ENCODE measurements at places on chromosomes 5 and 9.

- peak; percentile 24 for DNase-seq
These were observed 59.1 kb upstream of the PHF2 start for GRCh38 chr9:93517331-93517730.

DNA sequence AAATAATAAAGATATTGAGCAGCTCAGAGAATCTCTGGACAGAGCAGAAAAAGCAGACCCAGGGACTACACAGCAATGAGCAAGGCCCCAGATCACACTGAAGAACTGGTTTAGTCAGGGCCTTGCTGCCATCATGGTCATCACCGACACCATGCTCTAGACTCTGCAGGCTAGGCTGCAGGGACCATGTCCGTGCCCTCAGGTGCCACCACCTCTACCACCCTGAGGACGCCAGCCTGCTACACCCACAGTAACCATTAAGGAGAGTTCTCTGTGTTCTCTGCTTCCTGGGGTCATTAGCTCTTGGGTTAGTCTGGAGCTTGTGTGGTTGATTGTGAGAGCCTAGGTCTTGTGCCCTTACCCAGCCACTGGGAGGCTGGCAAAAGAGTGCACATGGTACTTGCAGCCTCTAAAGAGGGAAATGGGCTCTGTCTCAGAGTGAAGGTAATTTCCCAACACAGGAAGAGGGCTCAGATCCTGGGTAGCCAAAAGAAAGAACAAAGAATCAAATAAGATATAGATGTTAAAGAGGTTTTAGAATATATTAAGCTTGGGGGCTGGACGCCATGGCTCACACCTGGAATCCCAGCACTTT, 31.9 kb upstream of the JADE2 start:
- no peak for DNase-seq

DNA sequence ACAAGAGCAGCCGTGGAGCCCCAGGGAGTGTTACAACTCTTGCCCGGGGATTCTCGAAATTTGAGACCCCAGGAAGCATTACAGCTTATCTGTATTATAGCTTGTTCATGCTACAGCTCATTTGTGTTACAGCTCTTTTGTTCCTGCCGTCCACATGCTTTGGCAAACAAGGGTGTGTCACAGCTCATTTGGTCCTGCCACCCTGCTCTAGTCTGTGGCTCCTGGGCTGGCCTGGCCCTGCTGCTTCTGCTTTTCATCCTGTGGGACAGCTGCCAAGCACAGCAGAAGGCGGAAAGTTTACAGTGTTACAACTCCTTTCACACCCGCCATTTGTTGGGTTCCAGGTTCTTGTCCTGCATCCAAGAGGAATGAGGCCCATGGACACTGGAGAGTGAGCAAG, 685.0 kb downstream of the SLCO4C1 start:
- no peak for DNase-seq

- DNase-seq, result peak; percentile 55
These were observed 802 bp downstream of the CCDC107 start for GRCh38 chr9:35658968-35659220.

GRCh38 chr9:88936668-88937067, 54.6 kb upstream of the S1PR3 start:
- DNase-seq, result no peak

- DNase-seq, result no peak
These were observed 6.4 kb upstream of the DAB2IP start for GRCh38 chr9:121645003-121645402.

DNA sequence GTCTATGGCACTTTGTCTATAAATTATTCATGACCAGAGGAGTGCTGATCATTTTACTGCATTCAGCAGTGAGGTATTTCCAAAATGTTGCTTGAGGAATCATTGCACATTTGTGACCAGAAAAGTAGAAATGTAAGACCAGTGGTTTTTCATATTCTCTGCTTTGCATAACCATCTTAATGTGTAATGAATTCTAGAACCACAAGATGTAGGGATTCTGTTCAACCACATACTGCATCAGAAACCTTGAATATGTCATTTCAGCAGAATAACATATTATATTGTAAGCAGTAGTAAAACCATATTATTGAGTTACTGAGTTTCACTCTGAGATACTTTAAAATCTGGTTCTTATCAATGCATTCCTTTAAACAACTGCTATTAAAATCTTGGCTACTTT, 1243.4 kb downstream of the MAT2B start:
- no peak for DNase-seq

DNA sequence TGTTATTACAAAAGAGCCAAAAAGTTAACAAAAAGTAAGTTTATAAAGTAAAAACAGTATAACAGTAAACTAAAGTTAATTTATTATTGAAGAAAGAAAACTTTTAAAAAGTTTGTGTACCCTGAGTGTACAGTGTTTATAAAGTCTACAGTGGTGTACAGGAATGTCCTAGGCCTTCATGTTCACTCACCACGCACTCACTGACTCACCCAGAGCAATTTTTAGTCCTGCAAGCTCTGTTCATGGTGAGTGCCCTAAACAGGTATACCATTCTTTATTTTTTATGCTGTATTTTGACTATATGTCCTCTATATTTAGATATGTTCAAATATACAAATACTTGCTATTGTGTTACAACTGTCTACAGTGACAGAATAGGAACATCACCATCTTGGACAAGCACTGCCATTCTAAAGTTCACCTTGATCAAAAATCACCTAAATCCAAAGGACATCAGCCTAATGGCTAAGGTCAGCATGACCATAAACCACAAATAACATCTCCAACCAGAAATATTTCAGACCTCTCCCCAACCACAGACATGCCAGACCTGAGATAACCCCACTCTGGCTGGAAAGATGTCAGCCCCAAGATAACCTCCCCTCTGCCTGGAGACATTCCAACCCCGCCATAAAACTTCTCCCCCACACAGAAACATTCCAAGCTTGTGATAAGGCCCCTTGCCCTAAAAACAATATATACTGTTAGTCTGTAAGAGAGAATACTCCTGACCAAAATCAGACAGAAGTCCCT, 56.1 kb downstream of the AGXT2 start:
- DNase-seq, result no peak

GRCh38 chr9:20984506-20984905, 46.9 kb downstream of the HACD4 start:
- peak; percentile 55 for DNase-seq

DNA sequence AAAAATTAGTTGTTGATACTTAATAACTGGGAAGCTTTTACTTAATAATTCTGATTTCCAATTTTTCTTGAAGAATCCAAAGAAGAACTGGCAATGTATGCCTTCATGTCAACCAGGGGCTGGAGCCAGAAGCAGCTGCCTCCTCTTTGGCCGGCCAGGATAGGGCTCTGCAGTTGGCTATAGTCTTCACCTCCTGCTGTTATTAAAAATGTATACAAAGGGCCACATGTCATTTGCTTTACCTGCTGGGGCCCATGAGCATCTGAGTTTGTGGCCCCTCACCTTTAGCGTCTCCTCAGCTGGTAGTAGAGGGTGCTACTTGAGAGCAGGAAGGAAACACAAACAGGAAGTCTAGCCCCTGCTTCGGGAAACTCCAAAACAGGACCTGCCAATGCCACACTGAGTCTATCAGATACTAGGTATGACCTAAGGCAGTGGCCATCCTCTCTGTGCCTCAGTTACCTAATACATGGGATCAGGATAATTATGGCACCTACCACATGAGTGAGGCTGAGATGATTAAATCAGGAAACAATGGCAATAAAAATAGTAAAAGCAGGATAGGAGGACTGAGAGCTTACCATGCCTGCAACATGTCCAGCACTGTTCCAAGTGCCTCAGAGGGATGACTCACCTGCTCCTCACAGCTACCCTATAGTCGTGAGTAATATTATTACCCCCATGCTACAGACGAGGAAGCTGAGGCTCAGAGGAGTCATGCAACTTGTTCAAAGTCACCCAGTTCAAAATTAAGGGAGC, 21.3 kb downstream of the CCDC69 start:
- peak; percentile 41 for DNase-seq

- no peak for DNase-seq
These were observed 3.6 kb upstream of the MACIR start for GRCh38 chr5:103254921-103255320.

DNA sequence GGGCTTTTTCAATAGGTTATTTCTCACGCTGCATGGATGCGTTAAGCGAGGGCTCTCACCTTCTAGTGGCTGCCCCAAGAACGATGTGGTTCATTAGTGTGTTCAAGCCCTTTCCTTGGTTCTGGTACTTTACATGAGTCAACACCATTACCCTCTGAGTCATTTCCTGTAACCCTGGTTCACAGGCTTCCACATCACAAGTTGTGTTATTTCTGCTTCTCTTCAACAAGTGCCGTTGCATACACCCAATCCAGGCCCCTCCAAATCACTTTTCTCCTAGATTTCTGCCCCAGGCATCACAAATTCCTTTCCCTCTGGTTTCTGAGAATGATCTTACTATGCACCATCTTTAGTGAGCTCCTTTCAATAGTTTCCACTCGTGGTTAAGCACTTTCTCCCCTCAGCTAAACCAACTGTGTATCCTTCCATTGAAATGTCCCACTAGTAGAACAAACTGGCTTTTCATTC, 69.5 kb upstream of the RAD23B start:
- peak; percentile 79 for DNase-seq

- DNase-seq, result no peak
These were observed 19.7 kb downstream of the CARTPT start for GRCh38 chr5:71738662-71739361.

DNA sequence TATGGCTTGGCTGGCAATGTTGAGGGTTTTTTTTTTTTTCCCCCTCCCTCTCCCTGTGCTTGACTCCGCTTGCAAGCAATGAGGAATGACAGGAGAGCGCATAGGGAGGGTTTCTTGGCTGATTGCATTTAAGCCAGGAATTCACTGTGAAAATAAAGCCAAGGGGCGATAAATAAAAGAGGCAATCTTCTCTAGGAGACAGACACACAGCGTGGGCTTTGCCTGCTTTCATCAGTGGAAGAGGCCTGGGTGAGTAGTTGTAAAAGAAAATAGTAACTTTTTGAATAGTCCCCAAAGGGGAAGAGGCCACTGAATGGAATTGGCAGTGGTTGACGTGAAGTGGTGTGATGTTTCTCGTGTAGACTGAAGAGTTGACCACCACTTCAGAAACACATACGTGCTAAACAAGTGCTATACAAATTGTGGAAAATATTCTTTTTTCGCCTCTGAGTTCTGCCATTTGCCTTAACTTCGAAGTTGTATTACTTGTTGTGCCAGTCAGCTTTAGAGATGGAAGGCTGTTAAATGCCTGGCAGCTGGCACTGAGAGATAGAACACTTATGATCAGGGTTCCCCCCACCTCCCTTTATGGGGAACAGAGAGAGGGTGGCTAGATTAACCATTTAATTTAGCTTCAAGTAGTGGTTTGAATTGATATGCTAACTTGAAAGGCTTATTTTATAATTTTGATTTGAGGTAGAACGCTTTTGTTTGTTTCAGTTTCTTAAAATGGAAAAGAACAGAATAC, 3.0 kb downstream of the ZSWIM6 start:
- no peak for DNase-seq

DNA sequence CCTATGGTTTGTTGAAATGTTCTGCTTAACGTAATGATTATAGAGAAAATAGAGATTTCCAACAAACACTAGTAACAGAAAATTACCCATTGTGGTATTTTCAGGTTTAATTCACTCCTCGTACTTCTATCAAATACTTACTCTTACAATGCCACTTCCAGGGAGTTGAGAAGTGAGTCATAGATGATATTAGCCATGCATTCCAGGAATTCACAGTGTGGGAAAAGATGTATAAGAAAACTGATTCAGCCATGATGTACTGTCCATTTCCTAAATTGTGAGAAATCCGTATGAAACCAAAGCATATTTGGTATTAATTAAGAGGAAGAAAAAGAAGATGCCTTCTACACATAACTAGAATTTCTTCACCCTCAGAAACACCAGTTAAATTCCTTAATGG, 1854.6 kb upstream of the WWC1 start:
- DNase-seq, result no peak

- DNase-seq, result no peak
These were observed 102.0 kb downstream of the AGTPBP1 start for GRCh38 chr9:85639675-85640186.

- no peak for DNase-seq
These were observed 98.1 kb downstream of the KDM4C start for GRCh38 chr9:6855860-6856259.

- DNase-seq, result peak; percentile 81
These were observed 231.3 kb downstream of the ATPSCKMT start for GRCh38 chr5:10018201-10019069.
